Activated T-helper 1 cell treated with anti-CD3 and anti-CD28 coated beads, Interleukin-2, amount 50 U/mL, for 16 hours (primary cell): ENCODE measurements at places on chromosomes 3 and 15.

DNA sequence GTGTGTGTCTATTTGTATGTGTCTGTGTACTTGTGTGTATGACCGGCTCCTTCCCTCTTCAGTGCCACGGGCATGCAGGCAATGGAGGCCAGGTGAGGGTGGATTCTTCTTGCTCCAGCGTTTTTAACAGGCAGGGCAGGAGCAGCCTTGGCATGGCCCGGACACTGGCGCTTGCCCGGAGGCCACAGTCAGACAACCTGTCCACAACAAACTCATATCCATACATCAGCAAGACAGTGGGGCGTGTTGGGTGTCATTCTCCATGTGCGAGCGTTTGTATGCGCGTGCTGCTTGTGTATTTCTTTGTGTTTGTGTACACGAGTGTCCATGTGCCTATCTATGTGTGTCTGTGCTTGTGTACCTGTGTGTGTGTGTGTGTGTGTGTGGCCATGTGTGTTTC, 29.8 kb downstream of the PTH1R start:
- DNase-seq, result no peak

GRCh38 chr3:113968986-113969385, 21.2 kb downstream of the ZDHHC23 start:
- DNase-seq, result no peak

DNA sequence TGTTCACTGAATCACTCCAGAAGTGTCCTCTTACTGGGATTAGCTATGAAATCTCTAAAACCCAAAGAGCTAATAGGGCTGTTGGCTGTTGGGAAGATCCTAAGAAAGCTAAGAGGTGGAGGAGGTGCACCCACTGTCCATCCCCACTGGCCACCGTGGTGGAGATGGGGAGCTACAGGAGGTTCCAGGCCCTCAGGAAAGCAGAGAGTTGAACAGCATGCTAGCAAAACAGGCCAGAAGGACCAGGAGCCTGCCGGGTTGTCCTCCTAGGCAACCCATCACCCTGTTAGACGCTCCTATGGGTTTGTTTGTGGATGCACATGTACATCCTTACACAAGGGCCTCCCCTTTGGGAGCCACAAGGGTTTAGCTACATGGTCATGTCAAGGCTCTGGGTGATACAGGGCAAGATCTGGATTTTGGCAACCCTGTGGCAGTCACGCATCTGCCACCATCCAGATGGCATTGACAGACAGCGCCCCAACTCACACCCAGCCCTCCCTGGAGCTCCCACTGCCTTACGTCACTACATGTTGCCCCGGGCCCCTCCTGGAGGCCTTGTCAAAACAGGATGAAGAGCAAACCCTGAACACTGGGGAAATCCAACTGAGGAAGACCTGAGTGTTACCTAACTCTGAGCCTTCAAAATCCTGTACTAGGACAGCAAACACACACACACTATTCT, 208.1 kb downstream of the SLCO3A1 start:
- no peak for DNase-seq

DNA sequence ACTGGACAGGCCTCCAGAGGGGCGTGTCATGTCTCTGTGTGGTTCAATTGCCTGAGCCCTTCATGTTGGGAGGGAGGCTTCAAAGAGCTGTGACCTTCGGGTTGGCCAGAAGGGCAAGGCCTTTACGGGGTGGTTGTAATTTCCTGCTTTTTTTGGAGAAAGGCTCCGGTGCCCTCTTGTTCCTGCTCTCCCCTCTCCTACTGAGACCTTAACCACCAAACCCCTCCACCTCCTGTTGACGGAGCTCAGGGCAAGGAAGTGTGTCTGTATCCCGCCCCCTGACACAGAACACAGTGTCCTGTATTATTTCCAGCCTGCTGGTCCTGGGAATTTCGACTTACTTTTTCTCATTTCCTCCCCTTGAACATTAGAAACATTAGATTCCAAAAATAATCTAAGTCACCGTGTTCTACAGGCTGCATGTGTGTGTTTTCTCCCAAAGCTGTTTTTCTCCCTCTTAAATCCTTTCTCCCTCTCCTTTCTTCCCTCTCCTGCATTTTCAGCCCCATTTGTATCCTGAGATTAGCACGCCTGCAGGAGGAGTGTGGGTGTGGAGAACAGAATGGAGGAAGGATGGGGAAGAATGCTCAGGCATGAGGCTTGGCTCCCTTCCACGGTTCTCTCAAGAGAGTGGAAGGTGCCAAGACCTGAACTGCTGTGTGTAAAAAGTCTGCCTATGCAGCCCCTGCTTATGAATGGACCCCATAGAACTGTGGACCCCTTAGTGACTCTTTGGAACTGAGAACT, 285.4 kb upstream of the ROPN1 start:
- DNase-seq, result no peak

- DNase-seq, result no peak
These were observed 38.5 kb upstream of the DUSP7 start for GRCh38 chr3:52094571-52095485.

DNA sequence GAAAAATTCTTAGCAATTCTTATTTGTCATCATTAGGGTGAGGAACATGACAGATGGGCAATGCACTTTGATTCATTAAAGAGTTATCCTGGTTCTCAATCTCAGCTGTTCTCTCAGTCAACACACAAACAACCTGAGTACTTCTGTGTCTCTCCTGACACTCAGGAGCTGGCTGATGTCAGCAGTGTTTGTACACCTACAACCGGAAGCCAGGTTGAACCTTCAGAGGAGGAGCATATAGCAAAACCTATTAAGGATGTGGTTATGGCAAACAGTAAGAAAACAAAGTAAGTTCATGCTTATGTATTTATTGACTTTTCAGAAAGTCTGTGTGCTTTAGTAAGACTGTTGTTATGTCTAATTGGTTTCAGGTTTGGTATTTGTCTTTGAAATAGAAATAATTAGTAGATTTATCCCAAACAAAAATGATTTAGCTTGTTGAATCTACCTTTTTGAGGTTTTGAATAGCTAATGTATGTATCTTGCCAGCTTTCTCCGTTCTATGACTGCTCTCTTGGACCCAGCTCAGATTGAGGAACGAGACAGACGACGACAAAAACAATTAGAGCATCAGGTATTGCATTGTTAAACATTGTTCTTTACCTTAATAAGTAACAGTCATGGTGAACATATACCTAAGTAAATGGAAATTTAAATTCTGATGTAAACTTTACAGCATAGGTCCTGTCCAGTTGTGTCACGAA, 36.6 kb downstream of the CCDC66 start:
- DNase-seq, result peak; percentile 12

DNA sequence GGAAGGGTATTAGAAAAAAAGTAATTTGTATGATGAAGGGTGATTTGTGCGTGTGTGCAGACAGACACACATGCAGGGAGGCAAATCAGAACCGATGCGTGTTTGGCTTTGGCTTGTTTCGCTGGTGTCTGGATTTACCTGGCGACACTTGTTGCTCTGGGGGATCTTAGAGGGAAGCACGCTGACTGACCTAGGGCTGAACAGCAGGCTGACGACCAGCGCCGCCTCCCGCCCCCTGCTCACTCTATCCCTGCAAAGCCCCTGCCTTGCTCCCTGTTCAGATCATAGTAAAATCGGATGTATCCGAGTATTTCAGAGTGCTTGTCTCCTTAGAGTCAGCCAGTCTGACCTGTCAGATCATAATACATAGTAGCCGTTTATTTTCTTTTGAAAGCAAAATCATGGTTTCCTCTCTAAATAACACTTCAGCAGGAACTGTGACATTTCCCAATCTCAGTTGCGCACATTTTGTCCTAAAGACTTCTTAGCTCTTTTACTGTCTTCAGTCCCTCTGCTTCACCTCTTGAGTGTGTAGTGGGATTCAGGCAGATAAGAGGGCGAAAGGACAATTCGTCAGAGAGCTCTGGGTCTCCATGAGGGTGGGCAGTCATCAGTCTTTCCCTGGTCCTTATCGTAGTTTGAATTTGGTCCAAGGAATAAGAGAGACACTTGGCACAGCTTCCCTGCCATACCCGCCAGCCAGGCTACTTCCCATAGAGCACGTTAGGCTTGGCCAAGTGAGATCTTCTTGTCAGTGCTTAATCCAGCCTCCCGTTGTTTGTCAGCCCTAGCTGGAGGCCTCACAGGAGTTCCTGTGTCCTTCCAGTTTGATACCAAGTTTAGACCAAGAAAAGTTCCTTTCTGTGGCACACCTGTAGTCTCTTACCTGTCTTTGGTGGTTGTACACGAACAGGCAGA, 97.4 kb downstream of the PGPEP1L start:
- no peak for DNase-seq

GRCh38 chr15:89429986-89430385, 66.4 kb downstream of the RHCG start:
- DNase-seq, result no peak

DNA sequence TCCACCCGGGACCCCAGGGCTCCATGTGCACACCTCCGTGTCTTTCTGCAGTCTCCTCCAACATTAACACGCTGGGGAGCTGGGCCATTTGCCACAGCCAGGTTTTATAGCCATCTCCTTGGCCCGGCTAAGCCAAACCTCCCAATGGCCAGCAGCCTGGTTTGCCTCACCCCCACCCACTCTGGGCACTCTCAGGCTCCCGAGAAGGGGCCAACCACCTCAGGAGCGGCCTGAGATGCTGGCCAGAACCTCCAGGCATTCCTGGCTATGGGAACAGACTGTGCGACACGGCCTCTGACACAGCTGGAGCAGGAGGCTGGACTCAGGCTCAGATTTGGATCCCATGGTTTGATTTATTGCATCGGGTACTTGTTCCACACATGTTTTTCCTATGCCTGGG, 289.7 kb downstream of the RPLP1 start:
- DNase-seq, result no peak
